ENCODE measurements at places on chromosomes 12 and 14. TPM values are rescaled to one million over a fixed set of nuclear protein-coding genes. Genes with fewer than 3 reads are reported as not detected.

- peak; percentile 62 for DNase-seq
Measured at GRCh38 chr12:102948941-102949352, 8.5 kb upstream of the ASCL1 start.

DNA sequence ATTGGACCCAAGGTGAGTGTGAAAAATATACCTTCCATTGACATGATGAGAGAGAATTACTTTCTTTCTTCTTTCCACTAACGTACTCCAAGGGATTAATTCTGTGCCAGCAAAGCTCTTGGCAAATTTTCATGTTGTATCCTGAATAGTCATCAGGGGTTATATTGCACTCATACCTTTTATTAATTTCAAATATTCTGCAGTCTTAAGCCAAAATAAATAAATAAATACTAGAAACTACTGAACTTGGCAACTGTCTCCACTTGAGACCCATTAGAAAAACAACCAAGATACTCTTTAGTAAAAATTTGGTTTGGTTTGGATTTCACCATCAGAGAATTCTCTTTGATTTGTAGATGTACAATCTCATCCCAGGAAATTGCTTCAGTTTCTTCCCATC lies 22.1 kb upstream of the CLEC14A start:
- DNase-seq: no peak

GRCh38 chr12:69475237-69475975 lies 5.2 kb downstream of the FRS2 start:
- DNase-seq: no peak

- no peak for DNase-seq
Measured at GRCh38 chr12:20245491-20245890, 122.8 kb upstream of the PDE3A start.

DNA sequence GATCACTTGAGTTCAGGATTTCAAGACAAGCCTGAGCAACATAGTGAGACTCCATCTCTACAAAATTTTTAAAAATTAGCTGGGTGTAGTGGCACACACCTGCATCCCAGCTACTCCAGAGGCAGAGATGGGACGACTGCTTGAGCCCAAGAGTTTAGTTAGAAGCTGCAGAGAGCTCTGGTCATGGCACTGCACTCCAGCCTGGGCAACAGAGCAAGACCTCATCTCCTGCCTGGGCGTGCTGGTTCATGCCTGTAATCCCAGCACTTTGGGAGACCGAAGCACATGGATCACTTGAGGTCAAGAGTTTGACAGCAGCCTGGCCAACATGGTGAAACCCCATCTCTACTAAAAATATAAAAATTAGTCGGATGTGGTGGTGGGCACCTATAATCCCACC lies 20.2 kb downstream of the CLIP1 start:
- no peak for DNase-seq

Gene IFNG-AS1
- 1.5 TPM for total RNA-seq

Gene SIVA1
- 144 TPM for total RNA-seq
